ENCODE measurements at places on chromosomes 1 and 21.

DNA sequence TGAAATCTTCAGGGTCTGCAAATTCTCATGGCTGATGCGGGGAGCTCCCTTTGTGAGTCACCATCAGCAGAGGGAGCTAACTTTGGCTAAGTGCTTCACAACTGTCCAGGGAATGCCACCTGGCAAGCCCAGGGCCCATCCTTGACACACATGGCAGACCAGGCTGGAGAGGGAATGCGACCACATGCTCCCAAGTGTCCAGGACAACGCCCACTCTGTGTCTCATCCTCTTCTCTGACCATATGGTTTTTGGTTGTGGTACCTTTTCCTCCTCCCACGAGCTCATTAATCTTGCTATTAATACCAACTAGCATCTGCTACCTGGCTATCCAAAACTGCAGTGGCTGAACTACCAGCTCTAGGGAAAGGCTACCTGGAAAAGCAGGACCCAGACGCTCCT, 37.1 kb upstream of the CLSTN1 start:
- DNase-seq: no peak

- no peak for DNase-seq
Measured at GRCh38 chr1:45867697-45868348, 64.4 kb downstream of the MAST2 start.

DNA sequence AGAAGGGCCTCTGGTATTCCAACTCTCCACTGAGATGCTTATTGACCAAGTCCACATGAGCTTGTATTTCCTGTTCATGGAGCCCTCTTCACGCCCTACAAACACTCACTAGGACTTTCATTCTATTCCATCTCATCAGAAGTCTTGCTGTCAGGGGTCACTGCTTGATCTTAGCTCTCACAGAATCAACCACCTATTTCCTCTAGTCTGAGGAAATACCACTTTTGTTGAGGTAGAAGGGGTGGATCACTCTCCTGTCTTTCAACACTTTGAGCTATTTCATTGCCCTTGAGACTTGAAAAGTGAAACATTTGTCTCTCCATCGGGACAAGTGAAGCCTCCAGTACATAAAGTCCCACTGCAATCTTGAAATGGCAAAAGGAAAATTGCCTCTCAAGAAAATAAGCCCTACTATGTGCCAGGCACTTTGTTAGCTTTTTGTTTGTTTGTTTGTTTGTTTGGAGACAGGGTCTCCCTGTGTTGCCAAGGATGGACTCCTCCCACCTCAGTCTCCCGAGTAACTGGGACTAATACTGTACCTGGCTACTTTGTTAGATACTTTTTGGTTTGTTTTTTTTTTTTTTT, 19.8 kb upstream of the FAM110D start:
- no peak for DNase-seq

DNA sequence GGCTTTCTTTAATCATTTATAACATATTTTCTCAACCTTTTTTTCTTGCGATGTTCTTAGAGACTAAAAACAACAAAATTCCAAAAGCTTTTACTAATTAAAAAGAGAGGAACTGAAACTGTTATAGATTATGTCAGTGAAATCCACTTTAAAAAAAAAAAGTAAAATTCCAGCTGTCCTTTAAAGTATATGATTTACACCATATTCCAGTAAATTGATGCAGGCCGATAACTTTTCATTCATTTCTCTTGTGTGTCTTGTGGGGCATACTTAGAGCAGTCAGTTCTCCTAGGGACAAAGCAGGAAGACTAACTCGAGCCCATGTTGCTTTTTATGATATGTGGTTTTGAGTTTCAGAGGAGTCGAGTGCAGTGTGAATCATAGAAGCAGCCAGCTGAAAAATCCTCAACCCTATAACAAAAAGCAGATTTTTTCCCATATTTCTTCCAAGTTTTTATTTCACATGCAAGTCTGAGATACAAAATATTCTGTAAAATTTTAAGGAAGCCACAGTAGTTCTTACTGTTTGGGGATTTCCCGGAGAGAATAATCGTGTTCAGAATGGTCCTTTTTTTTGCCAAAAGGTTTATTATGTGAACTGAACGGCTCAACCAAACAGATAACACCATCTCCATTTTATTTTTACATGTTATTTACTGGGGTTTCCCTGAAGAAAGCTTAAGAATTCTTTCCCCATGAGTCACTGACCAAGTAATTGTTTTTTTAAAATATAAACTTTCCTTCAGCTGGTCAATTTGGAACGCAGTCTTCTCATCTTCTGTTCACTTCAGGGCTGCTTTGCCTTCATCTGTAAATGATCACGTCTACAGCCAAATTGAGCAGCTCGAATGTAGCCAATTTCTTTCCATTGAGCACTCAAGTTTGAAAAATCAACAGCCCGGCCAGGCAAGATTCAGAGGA, 77.0 kb upstream of the C1orf105 start:
- no peak for DNase-seq

GRCh38 chr1:30395631-30396030, 327.8 kb downstream of the MATN1 start:
- DNase-seq: no peak

All from stimulated activated CD8-positive, alpha-beta memory T cell treated with anti-CD3 and anti-CD28 coated beads, Interleukin-4, amount 100 ng/mL, for 1 hour (primary cell).